ENCODE measurements at places on chromosomes 6 and 20.

DNA sequence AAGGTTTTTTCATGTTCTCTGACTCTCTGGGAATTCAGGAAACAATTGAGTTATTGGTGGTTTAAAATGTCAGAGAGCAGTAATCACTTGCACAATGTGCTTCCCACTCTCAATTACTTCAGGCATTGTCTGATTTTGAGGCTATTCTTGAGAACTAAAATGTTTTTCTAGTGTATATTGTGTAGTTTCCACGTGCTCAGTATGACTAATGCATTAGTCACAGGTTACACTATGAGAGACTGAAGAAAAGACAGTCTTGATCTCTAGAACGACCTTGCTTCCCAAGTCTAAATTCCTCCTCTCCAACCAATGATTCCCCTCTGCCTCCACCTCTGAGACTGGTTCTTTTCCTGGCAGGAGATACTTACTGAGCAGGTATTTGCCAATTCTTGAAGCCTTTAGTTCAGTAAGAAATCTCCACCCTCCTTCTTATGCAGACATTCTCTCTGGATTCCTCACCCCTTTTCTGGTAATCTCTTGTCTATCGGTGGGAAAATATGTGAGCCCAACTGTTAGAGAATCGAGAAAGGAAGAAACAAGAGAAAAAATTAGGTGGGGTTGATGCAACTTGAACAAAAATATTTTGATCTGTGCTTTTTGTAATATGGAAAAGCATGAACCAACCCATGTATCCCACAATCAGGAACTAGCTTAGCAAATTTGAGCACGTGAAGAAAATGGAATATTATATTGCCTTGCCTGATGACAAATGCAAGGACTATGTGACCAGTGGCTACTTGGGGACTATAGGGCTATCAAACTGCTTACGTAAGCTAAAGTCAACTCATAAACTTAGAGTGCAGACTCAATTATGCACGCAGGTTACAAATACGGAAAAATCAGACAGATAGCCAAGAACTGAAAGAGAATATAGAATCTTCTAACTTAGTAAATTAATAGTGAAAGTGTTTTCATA lies 61.1 kb upstream of the SLC22A16 start:
- no peak for DNase-seq

GRCh38 chr20:57037689-57038088 lies 228.8 kb downstream of the BMP7 start:
- no peak for DNase-seq

DNA sequence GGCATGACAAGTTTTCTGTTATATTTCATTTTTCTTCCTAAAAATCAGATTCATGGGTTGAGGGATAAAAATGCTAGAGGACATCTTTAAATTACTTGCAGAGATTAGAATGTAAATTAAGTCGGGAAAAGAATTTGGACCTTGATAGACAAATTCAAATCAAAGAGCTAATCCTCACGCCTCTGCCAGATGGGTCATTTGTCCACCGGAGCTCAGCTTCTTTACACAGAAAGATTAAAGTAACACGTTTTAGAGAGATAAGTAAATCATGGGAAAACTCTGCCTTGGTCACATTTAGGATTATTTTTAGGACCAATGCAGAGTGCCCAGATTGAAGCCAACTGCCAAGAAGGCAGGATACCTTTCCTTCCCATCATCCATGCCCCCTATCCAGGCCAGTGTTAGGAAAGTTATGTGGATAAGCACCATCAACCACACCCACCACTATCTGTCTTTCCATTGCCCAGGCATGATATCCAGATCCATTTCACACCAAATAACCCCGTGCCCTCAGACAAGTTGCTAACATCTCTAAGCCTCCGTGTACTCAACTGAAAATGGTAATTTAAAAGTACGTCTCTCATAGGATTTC lies 397.4 kb upstream of the PLCB4 start:
- DNase-seq = no peak

GRCh38 chr20:4014031-4014474 lies 1.3 kb downstream of the RNF24 start:
- no peak for DNase-seq
